ENCODE measurements at places on chromosomes 2 and 18.

DNA sequence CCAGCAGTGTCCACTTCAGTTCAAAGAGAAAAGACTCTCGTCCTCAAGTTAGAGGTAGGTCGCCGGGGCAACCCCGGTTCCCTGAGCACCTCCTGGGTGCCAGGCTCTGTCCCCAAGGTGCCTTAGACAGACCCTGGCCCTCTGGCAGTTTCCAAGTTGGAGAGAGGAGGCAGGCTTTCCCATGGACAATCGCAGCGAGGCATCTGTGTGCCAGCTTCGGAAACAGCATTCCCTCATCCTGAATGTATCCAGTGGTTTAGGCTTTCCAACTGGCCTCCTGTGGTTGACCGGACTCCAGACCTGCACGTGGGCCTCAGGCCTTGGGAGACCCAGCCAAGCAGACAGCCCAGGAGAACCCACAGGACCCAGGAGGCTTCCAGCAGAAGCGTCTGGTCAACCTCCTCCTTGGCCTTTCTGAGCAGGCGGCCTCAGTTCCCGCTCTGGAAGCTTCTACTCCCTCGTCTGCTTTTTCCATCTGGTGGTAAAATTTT is 70.3 kb downstream of the KCNF1 start:
- no peak for DNase-seq

- no peak for DNase-seq
Measured at GRCh38 chr2:17593445-17593840, 52.9 kb downstream of the VSNL1 start.

- DNase-seq = no peak
Measured at GRCh38 chr18:31510319-31510718, 12.3 kb downstream of the DSG2 start.

GRCh38 chr2:191389288-191389687 is 144.1 kb downstream of the MYO1B start:
- no peak for DNase-seq

DNA sequence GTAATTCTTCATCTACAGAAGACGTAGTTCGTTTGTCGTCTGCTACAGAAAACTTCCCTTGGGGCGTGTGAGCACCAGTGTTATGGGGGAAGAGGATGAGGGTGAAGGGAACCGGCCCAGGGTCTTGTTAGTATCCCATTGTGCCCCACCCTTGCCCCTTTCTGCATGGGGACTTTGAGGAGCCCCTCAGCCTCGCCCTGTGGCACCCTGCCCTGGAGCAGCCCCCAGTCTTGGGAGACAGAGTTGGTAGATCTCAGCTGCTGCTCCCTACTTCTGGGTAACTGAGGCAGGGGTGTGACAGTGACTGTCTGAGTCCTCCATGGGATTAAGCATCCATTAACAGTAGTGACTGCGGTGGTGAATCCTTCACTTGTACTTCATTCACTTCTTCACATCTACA is 50.1 kb downstream of the RNF144A start:
- no peak for DNase-seq

- no peak for DNase-seq
Measured at GRCh38 chr2:188478724-188479123, 187.1 kb downstream of the GULP1 start.

GRCh38 chr18:22136395-22136794 is 33.0 kb upstream of the GATA6 start:
- DNase-seq = peak; percentile 14

DNA sequence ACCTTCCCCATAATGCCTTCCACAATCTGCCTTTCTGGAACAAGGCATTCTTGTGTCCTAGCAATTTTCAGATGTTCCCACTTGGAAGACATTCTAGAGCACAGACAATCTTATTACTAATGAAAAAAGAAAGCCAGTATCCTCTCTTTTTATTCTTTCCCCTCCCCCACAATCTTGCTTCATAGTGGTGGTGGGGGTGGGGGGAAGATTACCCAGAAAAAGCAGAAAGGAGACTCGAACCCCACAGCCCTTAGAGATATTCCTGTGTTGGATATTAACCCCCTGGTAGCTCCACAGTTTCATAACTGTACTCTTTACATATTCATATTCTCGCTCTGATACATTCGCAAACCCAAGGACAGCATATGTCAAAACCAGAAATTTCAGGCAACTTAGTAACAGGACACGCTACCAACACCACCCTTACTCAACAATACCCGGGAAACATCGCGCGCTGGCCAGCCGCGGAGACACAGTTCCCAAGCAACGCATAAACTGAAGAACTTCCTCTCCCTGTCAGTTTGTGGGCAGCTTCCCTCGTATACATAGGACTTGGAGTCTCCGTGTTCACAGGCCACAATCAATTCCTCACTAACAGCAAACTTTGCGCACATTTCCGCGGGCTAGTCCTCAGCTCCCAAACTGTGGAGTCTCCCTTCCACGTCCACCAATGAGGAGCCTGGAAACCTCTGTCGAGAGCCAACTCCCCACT is 793 bp downstream of the NR4A2 start:
- no peak for DNase-seq

DNA sequence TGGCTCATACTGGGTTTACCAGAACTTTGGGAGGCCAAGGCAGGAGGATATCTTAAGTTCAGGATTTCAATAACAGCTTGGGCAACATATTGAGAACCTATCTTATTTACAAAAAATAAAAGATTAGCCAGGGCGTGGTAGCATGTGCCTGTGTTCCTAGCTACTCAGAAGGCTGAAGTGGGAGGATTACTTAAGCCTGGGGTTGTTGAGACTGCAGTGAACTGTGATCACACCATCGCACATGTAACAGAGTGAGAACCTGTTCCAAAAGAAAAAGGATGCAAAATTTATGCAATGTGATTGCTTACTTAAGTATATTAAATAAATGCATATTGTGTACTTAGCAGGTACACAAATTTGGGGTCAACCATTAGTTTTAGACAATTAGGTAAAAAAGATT is 768.9 kb upstream of the CDH7 start:
- DNase-seq = no peak

DNA sequence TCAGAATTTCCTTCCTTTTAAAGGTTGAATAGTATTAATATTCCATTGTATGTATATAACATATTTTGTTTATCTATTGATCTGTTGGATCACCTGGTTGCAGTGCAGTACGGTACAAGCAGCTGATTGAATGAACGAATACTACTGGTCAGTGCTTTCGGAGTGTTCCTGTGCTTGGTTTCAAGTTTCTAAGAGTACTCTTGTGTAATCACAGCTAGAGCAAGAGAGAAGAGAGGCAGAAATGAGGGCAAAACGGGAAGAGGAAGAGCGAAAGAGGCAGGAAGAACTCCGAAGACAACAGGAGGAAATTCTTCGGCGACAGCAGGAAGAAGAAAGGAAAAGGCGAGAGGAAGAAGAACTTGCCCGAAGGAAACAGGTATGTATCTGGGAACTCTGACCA is 40.3 kb upstream of the KCNJ13 start:
- no peak for DNase-seq

DNA sequence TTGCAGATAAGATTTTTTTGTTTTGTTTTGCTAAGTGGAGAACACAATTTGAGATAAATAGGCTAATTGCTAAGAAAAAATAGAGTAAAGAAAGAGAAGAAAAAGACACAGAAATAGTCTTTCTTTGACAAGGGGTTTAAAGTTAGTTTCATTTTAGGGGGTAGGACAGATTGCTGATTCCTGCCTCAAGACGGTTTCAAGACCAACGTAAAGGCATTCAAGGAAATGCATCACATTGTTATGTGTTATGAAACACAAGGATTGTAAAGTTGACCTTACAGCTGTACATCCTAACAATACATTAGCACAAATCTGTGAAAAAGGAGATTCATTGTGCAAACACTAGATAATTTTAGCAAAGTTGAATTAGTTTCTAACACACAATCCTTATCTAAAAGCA is 22.7 kb upstream of the ETAA1 start:
- no peak for DNase-seq

GRCh38 chr2:7773362-7774360 is 856.4 kb downstream of the RNF144A start:
- no peak for DNase-seq

DNA sequence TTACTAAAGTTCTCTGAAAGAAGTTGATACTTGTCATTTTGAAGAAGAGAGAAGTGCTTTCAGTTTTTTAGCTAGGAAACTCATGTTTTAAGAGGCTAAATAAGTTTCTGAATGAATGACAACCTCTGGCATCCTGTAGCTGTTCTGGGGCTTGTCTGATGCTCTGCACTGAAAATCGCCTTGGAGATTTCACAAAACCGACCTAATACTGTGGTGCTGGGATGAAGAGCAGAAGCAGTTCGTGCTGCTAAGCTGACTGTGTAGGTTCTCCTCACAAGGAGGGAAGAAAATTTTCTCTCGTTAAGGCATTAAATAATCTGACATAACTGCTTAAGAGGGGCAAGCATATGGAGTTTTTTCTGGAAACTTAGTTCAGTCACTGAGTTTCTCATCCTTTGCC is 193.2 kb downstream of the LTBP1 start:
- DNase-seq = no peak
